ENCODE measurements at places on chromosomes 1 and 21.
A peak's percentile ranks its signal among the peaks of the same experiment; 100 is the strongest.

- DNase-seq, result peak; percentile 85
Measured at GRCh38 chr1:98702976-98703375, 41.5 kb downstream of the SNX7 start.

DNA sequence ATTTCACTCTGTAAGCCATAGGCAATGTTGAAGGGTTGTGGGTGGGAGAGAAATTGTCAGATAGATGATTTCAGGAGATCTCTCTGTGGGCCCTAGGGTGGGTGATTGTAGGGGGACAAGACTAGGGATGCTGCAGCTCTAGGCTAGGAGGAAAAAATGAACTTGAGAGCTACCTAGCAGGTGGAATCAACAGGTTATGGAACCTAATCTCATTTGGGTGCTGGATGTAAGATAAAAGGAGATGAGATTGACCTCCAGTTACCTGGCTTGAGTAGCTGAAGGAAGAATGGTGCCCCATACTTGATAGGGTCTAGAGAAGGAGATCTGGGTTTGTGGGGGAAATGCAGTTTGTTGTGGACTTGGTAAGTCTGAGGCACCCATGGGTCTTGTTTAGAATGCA, 396.5 kb downstream of the RRAGC start:
- no peak for DNase-seq

DNA sequence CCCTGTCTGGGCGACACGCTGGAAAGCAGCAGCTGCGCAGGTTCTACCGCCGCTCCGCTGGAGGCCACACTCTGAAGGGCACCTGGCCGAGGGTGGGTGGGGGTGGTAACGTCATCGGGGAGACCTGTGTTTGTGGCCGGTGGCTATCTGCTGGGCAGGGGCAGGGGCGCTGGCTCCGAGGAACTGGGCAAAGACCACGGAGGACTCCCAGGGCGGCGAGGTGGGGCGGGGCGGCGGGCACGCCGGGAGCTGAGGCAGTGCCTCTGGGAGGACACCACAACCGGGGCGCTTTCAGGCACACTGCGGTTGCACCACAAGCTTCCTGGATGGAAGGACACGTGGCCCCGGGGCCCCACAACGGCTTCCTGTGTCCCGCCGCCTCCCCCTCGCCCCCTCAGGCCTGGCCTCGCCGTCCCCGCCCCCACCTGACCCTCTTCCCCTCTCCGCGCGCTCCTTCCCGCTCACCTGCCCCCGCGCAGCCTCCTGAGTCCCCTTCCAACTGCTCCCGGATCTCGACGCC, 3.3 kb upstream of the DENND2D start:
- peak; percentile 64 for DNase-seq

DNA sequence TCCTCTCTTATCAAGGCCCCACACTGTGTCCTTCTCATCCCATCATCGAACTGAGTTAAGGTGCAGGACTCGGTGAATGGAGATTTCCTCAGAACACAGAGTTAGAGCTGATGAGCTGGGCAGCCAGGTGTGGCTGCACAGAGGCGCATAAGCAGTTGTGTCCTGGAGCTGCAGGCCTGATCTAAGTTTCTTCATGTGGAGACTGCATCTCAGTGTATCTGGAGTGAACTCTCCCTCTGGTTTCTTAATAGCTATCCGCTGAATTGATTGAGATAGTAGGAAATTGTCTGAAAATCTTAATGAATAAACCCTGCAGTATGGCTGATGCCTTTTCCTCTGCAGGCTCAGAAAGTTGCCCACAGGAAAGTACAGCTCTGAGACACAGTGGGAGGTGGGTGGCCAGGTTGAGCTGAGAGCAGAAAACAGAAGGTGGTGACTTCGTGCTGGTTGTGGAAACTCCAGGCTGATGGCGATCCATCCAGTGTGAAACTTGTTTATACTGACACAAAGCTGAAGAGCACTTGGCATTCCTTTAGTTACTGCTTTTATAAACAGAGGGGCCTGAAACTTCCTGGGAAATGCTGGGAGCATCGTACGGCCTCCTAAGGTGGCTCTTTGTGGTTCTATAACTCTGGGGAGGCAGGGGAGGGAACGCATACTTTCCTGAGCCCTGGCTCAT, 67.4 kb upstream of the F3 start:
- DNase-seq, result peak; percentile 42

DNA sequence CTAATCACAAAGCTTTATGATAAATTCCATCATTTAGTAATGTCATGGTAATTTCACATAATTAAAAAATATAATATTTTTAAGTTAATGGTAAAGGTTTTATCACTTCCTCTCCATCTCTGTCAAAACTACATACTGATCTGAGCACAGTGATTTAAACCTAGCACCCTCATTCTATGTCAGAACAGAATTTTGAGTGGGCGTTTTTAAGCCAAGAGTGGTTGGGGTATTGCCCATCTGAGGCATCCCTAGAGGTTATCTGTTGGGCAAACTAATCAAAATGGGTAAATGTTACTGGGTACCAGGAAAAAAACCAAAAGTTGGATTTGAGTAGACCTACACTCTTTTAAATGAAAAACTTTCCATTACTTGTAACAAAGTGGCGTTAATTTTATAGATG, 100.7 kb upstream of the GFI1 start:
- DNase-seq, result no peak

- DNase-seq, result no peak
Measured at GRCh38 chr1:33282791-33283190, 26.5 kb downstream of the ZNF362 start.

DNA sequence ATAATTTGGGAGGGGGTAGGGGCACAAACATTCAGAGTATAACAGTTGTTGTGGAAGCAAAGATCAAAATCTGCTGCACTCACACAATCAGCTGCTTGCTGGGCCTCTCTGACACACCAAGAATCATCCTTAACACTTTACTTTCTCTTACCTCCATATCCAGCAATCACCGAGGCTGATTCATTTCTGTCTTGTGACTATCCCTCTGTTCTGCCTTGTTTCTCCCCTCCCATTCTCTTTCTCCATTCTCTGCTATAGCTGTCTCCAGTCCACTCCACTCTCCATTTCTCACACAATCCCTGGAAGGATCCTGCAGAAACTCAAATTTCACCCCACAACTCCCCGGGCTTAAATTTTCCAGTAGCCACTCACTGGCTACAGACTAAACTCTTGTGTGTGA, 91.8 kb upstream of the NGF start:
- DNase-seq, result peak; percentile 54

- no peak for DNase-seq
Measured at GRCh38 chr1:9357958-9358357, 65.3 kb downstream of the SPSB1 start.

- no peak for DNase-seq
Measured at GRCh38 chr1:2274231-2274928, 46.3 kb downstream of the SKI start.

DNA sequence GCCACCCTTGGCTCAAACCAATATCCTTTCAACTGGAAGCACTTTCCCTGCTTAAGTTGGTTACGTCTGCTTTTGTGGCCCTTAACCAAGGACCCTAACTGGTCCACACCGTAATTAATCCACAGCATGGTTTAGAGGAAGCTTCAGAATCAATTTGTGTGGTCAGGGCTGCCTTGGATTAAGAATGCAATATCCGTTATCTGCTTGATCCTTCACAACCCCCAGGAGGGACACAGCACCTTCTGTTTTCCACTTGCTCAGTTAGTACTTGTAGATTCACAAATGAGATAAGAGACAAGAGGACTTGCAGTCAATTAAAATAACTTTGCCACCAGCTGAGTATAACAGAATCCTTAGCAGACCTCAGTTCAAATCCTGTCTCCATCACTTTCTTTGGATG, 56.9 kb upstream of the LRP8 start:
- no peak for DNase-seq

GRCh38 chr1:58107943-58108342, 438.6 kb downstream of the OMA1 start:
- DNase-seq, result no peak

GRCh38 chr1:32208891-32209328, at the start of gene DCDC2B:
DCDC2B (plus strand) TSS chr1:32209089; CDS start chr1:32209094, 5 bp downstream.
- DNase-seq, result peak; percentile 50

DNA sequence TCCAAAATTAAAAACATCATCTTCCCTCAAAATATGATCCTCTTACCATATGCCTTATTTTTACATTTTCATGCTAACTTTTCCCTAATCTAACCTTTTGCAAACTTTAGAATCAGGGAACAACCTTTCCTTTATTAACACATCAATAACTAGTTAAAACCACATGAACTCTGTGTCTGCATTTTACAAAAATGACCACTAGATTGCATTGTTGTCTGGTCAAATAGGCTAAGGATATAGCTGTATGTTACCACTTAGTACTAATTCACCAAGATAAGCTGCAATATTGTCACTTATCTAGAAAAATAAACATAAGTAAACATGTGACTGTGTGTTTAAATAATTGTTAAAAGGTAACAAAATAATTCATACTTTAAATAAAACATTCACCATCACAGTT, 82.3 kb downstream of the DENND1B start:
- DNase-seq, result peak; percentile 44

DNA sequence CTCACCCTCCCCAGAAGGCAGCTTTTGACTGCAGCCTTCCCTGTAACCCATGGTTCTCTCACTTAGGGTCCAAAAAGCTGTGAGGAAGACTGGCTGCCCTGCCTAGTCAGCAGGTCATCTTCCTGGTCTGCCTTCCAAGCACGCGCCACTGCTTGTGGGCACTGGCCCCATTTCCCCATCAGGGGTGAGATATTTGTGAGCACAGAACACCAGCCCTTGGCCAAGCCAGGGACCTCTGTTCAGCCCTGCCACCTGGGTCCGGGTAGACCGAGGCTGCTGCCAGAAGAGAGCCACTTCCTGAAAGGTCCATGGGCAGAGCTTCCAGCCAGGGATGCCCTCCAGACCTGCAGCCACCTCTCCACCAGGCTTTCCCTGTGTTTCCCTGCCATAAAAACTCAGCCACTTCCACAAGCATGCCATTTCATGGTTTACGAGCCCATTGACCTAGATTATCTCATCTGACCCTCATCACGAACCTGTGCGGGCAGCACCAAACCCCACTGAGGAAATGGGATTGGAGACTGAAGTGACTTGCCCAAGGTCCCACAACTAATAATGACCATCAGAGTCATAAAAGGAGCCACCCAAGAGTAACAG, 40.5 kb downstream of the GLIS1 start:
- DNase-seq, result no peak

All from EH (cell line).